ENCODE measurements at places on chromosomes 4 and X.

- DNase-seq: no peak
Measured at GRCh38 chr4:122313006-122313646, 65.7 kb upstream of the ADAD1 start.

GRCh38 chr4:19523964-19524363 is 727.7 kb upstream of the SLIT2 start:
- DNase-seq: no peak

DNA sequence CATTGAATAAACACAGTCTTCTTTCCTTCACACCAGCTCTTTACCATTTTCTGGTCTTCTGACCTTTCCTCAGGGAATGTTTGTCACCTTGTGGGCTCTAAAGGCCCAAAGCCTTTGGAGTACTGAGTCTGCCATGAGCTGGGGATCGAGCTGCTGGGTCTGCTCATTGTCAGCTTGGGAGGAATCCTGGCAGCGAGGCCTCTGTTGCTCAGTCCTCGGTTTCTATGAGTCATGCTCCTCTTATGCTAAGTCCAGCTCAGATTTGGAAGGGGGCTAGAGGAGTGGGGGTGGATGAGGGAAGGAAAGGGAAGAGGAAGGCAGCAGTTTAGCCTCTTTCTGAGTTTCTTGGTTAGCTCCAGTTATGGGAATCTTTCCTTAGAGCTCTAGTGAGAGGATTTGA is 31.1 kb downstream of the NHSL2 start:
- no peak for DNase-seq

DNA sequence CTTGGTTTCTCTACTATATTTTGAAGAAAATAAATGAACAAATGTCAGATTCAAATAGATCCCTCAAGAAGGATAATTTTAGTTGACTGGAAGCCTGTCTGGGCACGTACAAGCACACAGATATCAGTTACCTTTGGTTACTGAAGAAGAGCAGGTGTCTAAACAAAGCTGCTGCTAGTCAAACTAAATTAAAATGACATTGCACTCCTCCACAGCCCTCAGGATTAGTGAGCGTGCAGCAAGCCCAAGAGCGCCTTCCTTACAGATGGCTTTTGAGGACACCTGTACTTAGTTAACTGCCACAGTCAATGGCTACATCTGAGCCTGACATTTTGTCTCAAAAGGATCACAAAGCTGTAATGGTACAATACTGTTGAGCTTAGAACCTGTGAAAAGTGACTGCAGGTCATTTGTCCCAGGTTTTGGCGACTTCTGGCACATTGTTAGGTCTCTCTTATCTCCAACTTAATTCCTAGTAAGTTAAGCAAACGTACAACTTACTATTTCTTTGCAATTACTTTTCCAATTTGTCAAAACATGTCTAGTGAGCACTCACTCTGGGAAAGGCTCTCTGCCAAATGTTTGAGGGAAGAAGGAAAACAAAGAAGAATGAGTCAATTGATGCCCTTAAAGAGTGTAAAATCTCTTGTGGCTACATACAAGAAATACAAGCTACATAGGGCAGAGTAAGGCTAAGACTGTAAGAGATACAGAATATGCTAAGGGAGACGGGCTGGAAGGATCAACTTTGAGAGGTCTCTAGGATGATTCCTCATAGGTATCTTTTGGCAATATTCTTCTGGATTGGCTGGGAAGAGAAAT is 25.6 kb upstream of the DAPP1 start:
- DNase-seq: no peak

- no peak for DNase-seq
Measured at GRCh38 chr4:119110121-119110520, 25.5 kb upstream of the MYOZ2 start.

DNA sequence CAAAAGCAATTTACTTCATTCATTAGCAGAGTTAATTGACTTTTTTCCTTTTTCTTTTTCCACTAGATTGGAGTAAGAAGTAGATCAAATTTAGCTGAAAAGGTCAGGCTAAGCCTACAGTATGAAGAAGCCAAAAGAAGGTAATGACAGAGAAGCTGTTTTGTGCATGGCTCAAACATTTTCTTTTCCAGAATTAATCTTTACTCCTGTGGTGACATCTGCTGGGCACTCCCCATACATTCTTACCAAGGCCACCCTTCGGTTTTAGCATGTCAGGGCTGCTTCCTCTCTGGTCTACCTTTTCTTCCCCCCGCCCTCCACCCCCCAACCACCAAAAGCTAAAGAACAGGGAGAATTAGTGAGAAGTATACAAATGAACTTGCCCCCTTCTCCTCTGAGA is 70.2 kb downstream of the CLDN22 start:
- DNase-seq: no peak

- no peak for DNase-seq
Measured at GRCh38 chr4:46927201-46927600, 18.2 kb upstream of the COX7B2 start.

DNA sequence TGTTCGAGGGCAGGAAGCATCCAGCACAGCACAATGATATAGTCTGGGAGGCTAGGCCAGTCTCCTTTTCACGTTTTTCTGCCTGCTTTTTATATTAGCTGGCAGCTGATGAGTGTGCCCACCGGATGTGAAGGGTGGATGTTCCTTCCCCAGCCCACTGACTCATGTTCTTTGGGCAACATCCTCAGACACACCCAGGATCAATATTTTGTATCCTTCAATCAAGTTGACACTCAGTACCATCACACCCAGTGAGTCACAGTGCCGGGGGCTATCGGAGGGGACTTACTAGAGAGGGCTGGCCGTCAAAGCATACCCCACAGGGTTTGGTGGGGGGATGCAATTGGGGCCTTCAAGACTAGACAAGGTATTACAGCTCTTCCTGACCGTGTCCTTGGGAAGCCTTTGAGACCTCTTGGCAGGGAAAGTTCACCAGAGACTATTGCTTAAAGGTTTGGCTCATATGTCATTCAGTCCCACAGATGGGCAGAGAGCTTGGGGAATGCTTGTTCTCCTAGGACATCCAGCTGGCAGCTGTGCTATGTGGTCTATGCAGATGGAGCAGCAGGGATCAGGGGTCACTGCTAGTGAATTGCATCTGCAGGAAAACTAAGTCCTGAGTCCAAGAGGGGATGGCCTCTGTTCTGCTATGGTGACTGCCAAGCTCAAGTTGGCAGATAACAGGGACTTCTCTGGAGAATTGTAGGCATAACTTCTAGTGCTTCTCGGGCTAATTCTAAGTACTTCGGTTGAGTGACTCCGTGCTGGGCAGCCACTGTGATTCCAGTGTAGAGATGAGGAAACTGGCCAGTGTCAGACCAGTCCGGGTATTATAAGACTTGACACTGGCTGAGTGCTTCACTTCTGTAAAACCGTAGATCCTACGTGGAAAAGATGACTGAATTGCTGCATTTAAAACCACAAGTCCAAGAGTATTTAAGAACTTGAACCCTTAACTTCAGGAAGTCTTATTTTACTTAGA is 12.9 kb upstream of the WDR1 start:
- no peak for DNase-seq

DNA sequence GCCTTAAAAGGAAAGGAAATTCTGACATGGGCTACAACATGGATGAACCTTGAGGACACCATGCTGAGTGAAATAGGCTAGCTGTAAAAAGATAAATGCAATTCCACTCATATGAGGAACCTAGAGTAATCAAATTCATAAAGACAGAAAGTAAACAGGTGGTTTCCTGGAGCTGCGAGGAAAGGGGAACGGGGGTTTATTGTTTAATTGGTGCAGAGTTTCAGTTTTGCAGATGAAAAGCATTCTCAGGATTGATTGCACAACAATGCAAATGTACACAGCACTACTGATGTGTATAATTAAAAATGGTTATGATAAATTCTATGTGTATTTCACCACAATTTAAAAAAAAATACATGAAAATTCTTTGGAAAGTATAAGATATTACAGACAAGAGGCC is 24.0 kb downstream of the PLRG1 start:
- no peak for DNase-seq

DNA sequence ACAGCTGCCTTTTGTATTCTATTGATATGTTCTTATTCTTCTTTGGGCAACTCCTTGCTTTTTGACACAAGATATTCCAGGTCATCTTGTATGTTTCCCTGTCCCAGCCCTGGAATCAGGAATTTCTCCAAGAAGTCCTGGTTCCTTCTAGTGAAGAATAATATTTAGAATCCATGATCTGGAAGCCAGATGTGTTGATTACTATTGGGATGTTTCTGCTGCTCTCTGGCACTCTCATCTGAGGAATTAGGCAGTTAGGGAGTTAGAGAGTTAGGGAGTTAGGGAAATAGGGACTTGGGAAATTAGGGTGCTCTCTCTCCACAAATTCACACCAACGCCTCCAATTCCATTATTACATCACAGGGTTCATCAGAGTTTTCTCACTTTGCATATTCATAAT is 191.2 kb downstream of the ZNF330 start:
- DNase-seq: no peak

All from stimulated activated CD4-positive, alpha-beta T cell treated with anti-CD3 and anti-CD28 coated beads, Interleukin-12 subunit alpha, Interleukin-12 subunit beta, amount 100 ng/mL, for 48 hours (primary cell).